ENCODE measurements at places on chromosomes 7 and 10.

- no peak for DNase-seq
Measured at GRCh38 chr7:1091644-1092027, 3.7 kb downstream of the GPER1 start.

DNA sequence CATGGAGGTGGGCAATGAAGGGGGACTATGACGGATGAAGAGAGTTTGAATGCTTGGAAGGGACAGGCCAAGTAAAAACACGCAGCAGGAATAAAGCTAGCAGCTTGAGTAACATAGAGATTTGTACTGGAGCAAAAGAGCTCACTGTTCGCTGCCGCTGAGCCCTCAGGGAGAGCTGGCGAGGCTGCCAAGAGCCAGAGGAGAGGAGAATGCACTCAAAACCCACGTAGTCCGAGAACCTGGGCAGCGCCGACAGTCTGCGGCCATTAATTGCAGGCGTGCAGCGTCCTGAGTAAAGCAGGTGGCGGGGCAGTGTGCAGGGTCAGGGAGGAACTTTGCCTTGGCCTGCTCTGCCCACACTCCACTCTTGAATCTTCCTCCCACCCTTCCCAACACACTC, 68.2 kb downstream of the SLC37A3 start:
- no peak for DNase-seq

- no peak for DNase-seq
Measured at GRCh38 chr10:103646304-103646703, 152.8 kb downstream of the NEURL1 start.

DNA sequence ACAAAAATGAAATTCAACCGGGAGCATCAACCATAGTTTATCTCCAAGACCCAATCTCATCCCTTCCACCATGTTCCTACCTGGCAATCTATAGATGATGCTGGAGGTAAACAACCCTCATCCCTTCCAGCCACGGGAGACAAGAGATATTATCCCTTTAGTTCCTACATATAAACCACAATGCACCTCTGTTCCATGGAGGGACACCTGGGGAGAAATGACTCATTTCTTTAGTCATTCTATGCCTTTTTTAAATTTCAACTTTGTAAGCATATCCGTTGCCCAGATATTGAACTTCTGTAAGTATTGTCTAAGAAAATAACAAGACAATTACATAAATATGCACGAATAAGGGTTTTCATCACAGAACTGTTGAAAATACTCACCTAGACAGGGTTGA, 15.5 kb upstream of the SFMBT2 start:
- DNase-seq, result no peak

DNA sequence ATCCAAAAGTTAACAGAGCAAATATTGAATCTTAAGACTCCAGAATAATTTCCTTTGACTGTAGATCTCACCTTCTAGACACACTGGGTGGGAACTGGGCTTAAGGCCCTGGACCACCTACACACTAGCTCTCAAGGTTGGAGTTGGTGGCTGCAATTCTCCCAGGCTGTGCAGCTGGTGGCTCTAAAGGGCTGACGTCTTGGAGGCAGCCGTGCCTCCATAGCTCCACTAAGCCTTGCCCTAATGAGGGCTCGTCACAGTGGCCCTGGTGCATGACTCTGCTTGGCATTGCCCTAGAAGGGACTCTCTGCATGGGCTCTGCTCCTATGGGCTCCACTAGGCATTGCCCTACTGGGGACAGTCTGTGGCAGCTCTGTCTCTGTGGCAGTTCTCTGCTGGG, 1005.2 kb downstream of the CCSER2 start:
- DNase-seq, result no peak

GRCh38 chr7:6432781-6433180, 15.0 kb downstream of the DAGLB start:
- DNase-seq, result no peak

DNA sequence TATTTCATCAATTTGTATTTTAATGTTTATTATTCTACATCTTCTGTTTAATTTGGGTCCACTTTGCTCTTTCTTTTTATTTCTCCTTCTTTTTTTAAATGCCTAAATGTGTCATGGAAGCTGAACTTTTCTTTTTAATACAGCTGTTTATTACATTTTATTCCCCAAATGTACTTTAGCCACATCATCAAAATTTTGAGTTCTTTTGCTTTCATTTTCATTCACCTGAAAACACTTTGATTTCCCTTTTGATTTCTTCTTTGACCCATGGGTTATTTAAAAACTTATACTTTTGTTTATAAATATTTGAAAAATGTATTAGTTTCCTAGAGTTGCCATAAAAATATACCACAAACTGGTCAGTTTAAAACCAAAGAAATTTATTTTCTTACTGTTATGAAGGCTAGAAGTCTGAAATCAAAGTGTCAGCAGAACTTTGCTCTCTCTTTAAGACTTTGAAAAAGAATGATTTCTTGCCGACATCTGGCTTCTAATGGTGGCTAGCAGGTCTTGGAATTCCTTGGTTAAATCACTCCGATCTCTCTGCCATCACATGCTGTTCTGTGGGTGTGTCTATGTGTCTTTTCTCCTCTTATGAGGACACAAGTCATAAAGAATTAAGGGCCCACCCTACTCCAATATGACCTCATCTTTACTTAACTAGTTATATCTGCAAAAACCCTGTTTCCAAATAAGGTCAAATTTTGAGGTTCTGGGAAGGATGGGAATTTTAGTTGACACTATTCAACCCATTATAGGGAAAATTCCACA, 225.5 kb downstream of the ANKRD7 start:
- DNase-seq, result no peak

DNA sequence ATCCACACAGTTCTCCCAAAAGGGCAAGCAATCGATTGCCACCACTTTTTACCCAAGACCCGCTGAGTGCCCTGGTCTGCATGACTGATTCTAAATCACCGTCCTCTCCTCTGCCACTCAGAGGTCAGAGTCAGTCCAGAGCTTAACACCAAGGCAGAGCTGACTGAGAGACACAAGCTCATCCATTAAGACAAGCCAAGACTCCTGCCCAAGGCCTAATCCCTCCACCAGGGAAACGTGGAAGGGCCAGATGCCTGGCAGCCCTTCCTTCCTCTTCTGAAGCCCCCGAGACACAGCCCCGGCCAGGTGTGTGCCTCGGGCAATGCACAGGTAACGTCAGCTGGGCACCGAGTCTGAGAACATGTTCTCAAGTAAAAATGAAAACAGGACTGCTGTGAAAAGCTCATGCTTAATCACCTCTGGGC, 51.7 kb downstream of the DIP2C start:
- peak; percentile 14 for DNase-seq

DNA sequence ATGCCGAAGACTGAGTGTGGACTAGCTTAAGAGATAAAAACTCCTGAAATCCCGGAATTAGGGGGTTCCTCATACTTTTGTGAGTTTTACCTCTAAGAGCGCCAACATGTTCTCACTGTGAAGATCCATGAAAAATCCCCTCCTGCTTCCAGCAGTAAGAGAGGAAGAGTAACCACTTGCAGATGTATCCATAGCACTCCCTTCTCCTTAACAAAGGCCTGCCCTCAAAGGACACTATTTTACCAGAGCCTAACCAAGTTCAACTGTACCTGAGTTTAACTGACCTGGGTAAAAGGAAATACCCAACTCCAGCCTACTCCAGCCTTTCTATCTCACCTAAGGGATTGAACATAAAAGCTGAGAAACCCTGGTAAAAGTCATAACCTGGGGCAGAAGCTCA, 280.9 kb downstream of the POLR1F start:
- DNase-seq, result no peak

DNA sequence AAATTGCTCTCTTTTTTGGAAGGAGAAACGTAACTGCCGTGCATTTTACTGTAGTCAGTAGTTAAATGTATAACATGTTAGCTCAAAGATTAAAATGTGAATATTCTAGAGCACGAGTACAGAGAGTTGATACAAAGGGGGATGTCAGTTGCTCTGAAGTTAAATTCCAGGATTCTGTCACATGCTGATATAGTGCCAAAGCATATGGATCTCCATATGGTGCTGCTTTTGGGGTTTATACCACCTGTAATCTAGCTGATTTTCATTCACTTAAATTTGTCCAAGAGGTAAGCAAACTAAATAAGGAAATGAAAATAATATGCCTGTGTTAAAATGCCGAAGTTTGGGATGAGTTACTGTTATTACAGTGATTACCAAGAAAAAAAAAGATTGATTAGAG, 298.6 kb downstream of the EXOC4 start:
- DNase-seq, result no peak

- no peak for DNase-seq
Measured at GRCh38 chr7:41130086-41130485, 572.8 kb downstream of the INHBA start.

DNA sequence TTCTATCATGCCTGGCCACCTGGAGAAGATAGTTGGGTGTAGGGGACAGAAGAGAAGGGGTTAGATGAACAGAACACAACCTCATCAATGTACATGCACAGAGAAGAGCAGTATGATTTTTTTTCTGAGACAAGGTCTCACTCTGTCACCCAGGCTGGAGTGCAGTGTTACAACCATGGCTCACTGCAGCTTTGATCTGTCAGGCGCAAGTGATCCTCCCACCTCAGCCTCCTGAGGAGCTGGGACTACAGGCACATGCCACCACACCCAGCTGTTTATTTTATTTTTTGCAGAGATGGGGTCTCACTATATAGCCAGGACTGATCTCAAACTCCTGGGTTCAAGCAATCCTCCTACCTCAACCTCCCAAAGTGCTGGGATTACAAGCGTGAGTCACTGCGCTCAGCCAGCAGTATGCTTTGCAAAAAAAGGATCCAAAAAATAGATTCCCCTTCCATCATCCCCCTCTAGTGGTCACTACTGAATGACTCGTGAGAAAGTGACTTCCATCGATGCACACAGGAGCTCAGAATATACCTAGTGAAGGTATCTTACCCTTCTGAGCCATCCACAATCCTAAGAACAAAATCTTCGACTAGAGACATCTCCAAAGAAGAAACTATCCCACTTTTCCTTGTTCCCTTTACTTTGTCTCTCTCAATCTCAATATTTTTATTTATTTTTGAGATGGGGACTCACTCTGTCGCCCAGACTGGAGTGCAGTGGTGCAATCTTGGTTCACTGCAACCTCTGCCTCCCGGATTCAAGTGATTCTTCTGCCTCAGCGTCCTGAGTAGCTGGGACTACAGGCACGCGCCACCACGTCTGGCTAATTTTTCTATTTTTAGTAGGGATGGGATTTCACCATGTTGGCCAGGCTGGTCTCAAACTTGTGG, 21.0 kb downstream of the ZCWPW1 start:
- DNase-seq, result peak; percentile 54

- no peak for DNase-seq
Measured at GRCh38 chr10:116866987-116867595, 17.8 kb downstream of the ENO4 start.

DNA sequence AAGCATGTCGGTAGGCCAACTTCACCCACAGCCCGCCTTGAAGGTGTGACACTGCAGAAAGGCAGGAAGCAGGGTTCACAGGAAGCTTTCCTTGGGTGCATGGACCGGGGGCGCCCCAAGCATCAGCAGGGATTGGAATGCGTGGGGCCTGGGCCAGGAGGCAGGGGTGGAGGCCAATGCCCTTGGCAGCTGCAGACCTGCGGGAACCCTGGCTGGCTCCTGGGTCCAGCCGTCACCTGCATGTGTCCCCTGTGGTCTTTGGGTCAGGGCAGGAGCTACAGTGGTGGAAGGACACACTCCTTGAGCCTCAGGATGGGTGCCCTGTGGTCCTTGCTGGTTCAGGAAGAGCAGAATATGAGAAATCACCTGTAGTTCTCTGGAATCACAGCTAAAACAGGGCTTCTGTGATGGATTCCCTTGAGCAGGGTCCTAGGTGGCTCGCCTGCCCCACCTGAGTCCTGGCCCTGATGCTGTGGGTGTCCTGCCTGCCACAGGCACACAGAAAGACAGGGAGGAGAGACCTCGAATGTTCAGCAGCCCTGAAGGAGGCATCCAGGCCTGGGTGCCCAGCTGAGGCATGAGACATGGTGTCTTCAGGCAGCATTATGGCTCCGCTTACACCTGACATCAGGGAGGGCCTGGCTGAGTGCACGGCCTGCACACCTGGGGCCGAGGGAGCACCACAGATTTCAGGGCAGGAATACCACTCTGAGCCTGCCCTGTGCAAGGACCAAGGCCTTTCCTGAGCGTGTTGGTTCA, 15.1 kb downstream of the ANTXRL start:
- no peak for DNase-seq

- no peak for DNase-seq
Measured at GRCh38 chr10:132724446-132724845, 61.5 kb downstream of the NKX6-2 start.

DNA sequence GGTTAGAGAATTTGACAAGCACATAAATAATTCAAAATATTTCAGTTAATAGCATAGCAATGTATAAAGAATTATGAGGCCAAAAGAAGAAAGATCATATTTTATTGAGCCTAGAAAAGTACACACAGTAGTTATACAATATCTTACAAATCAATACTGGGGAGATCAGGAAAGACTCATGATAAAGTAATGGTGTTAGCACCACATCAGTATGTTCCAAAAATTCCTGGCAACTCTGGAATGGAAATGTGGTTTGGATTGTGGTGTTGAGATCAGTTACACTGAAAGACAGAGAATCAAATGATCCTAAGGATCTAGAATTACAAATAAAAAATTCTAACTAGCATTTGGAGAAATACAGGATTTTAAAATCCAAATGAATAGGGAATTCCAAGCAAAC, 420.5 kb upstream of the CNTNAP2 start:
- no peak for DNase-seq

DNA sequence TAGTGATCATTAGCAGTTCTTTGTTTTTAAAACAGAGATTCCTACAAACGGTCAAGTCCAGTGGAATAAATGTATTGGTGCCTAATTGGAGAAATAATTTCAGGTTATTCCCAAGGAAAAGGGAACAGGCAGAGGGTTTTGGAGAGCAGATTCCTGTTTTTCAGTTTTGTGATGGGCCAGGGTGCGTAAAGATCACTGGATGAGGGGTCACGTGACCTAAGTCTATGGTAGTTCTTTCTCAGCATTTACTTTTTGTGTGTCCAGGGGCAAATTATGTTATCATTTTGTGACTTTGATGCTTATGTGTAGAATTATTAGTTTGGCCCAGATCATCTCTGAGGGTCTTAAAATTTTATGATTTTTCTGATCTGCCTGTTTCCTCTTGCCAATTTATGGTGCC, 15.2 kb downstream of the CHN2 start:
- no peak for DNase-seq

- no peak for DNase-seq
Measured at GRCh38 chr7:151374139-151374538, 32.5 kb downstream of the NUB1 start.

DNA sequence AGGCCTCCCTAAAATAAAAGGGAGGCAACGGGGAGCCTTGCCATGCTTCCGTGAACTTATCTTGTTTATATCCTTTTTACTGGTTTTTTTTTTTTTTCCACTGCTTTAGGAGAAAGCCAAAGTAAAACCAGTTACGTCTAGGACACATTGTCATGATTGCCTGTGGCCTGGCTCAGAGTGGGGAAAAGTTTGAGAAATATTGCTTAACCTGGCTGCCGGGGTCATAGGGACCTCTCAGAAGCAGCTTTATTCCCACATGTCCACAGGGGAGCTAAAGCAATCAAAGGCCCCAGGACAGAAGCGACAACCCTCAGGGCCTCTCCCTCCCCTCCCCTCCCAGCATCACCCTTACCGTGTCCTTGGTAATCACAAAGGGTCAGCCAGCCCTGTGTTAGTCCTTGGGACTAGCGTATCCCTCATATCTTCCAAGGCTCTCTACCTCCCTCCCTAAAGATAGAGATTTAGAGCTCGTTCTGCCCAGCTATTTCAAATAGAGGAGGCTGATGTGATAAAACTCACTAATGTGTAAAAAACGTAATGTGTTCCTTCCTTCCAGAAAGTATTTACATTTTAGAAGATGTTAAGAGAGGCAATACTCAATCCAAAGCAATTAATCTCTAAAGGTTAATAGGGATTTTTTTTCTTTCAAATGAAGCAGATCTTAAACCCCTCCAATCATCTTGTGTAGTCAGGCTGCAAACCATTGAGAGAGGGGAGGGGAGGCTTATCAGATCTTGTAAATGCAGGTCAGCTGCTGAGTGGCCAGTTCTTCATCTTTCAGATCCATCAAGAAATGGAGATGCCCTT, 64.8 kb upstream of the PRKAR2B start:
- DNase-seq, result no peak
